ENCODE measurements at places on chromosomes 12 and 14.

GRCh38 chr12:2543801-2544200, 251.0 kb upstream of the FKBP4 start:
- no peaks in the 10 kb centered on the region for H3K27me3 ChIP-seq
- no peaks in the 10 kb centered on the region for H3K36me3 ChIP-seq
- no peak for DNase-seq
- H3K27ac ChIP-seq: no peak overlapping the region
- H3K4me1 ChIP-seq: no peaks in the 10 kb centered on the region

DNA sequence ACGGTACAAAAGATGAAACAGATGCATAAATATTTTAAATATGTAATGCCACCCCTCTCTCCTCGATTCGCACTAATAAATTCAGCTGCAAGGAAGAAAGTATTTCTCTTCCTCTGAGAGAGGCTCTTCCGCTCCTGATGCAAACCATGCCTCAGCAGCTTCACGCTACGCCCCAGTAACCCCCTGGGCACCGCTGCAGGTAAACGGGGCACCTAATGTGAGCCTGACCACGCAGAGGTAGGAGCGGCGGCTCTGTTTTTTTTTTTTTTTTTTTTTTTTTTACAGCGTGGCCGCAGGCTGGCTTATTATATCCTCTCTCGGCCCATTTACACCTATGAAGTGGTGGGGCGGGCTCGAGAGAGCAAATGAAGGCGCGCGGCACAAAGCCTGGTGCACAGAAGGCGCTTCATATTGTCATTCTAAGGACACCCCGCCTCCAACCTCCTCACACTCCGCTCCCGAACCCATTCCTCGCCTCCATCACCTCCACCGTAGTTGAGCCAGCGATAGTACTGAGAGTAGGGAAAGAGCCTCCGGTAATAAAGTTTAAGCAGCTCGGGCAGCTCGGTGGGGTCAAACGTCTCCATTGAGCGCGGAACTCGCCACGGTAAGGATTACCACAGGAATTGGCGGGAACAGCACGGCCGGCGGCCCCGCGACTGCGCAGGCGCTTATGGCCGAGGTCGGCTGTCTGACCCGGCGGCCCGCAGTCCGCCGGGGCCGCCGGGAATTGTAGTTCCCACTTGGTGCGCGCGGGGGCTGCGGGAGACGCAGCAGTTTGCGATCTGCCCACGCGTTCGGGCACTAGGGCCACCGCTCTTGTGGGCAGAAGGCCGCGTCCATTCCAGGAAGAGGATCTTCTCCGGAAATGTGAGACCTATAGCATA, at the start of gene PRIM1:
PRIM1 (minus strand) TSS at position 612 of the 887 bp plus-strand sequence; CDS start at position 587, 25 bp downstream.
- H3K4me1 ChIP-seq: no peaks in the 10 kb centered on the region
- peaks cover 9% of the 10 kb centered on the region for H3K36me3 ChIP-seq
- DNase-seq: peak; percentile 77
- H3K27me3 ChIP-seq: no peaks in the 10 kb centered on the region

DNA sequence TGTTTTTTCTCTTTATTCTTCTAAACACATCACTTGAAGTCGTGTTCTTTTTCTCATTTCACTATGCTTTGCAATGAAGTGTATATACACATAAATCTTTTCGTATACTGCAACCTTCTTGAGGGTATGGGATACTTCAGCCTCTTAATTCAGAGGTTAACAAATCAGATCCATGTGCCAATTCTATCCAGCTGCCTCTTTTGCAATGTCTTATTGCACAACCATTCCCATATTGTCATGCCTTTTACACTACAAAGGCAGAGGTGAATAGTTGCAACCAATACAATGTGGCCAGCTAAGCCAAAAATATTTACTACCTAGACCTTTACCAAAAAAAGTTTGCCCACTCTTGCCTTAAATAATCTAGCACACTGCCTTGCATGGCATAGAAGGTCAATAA, 224.5 kb upstream of the FOXG1 start:
- no peaks in the 10 kb centered on the region for H3K4me1 ChIP-seq
- H3K4me3 ChIP-seq: no peak overlapping the region
- H3K36me3 ChIP-seq: no peaks in the 10 kb centered on the region
- H3K27ac ChIP-seq: no peak overlapping the region

GRCh38 chr12:7835116-7835515, 37.6 kb downstream of the SLC2A14 start:
- H3K36me3 ChIP-seq: no peaks in the 10 kb centered on the region
- DNase-seq: no peak
- no peaks in the 10 kb centered on the region for H3K4me1 ChIP-seq
- H3K4me3 ChIP-seq: no peak overlapping the region
- H3K27ac ChIP-seq: no peak overlapping the region
- H3K27me3 ChIP-seq: no peaks in the 10 kb centered on the region

DNA sequence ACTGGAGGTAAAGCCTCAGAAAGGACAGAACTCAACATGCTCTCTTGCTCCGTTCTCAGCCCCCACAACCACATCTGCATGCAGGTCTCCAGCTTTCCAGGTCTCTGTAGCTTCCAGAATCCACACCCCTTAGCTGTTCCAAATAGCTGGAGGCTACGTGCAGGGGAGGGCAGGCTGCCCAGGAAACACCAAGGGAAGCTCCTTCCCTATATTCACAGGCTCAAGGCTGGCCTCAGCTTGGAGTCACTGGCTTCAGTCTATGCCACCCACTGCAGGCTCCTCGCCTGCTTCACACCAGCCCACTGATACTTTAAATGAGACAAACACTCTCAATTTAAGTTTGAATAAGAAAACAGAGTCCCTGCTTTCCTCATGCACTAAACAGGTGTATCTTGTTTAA, 73.3 kb downstream of the ASCL4 start:
- H3K36me3 ChIP-seq: no peaks in the 10 kb centered on the region
- DNase-seq: no peak
- H3K4me1 ChIP-seq: no peaks in the 10 kb centered on the region
- no peak overlapping the region for H3K27ac ChIP-seq
- H3K27me3 ChIP-seq: peaks cover 3% of the 10 kb centered on the region

GRCh38 chr12:82625523-82625922, 61.2 kb upstream of the TMTC2 start:
- no peaks in the 10 kb centered on the region for H3K4me1 ChIP-seq
- H3K36me3 ChIP-seq: no peaks in the 10 kb centered on the region
- H3K27me3 ChIP-seq: no peaks in the 10 kb centered on the region

- no peak for DNase-seq
- H3K36me3 ChIP-seq: no peaks in the 10 kb centered on the region
- no peaks in the 10 kb centered on the region for H3K27me3 ChIP-seq
- H3K27ac ChIP-seq: no peak overlapping the region
- peaks cover 45% of the 10 kb centered on the region for H3K4me1 ChIP-seq
These were observed 1038.3 kb downstream of the BCL11B start for GRCh38 chr14:98233656-98234055.

DNA sequence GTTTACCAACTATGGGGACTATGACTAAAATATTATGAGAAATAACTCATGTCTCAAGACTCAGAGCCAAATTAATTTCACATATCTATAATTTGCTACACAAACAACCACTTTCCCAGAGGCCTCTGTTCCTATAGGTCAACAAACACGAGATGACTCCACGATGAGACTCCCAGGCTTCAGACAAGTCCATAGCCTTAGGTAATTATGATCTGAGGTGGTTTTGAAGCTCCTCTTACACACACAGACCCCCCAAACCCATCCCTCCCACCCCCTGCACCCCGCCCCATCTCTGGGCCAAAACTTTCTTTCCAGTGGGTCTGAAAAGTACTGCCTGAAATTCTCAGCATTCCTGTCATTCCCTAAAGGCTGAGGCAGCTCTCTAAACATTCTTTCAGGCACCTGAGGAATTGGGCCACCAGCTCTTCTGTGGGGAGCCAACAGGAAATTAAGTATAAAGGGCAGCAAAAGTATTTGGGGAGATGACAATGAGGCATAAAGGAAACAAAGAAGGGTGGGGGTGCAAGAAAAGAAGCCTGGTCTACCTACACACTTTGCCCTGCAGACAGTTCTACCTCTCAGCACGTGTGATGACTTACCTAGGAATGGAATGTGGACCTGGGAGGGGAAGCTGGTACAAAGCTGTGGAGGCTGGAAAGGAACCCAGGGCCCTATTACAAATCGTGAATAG, 143.6 kb downstream of the PAWR start:
- DNase-seq: no peak
- no peaks in the 10 kb centered on the region for H3K36me3 ChIP-seq
- H3K4me1 ChIP-seq: no peaks in the 10 kb centered on the region
- no peak overlapping the region for H3K27ac ChIP-seq
- no peak overlapping the region for H3K4me3 ChIP-seq

DNA sequence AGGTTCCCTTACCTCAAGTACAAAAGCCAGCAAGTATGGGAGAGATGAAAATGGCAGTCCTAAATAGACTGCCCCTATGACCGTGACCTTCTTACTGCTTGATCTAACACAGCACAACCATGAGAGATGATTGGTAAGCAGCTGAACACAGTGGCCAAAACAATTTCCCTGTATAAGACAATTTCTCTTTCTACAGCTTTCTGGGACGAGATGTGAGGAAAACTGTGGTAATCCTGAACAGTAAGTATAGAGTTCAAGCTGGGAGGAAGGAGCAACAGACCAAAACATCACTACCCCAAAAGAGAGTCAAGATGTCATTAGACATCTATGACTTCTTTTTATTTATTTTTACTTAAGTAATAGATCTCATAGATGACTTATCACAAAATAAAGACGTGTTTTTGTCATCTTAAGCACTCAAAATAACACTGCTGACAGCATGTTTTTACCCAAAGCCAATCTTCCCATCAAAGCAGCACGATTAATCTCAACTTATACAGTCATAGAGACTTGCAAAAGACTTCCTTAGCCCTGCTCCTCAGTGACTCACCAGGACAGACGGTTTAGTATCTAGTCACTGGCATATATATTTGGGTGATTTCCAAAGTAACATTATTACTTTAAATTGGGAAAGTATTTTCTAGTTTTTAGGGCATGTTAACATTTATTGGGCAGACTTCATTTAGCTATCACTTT, 3.7 kb downstream of the TMEM52B start:
- H3K27ac ChIP-seq: no peak overlapping the region
- DNase-seq: no peak
- no peak overlapping the region for H3K4me3 ChIP-seq
- H3K27me3 ChIP-seq: no peaks in the 10 kb centered on the region
- H3K4me1 ChIP-seq: no peaks in the 10 kb centered on the region

- H3K4me3 ChIP-seq: no peak overlapping the region
- H3K36me3 ChIP-seq: no peaks in the 10 kb centered on the region
- H3K27me3 ChIP-seq: no peaks in the 10 kb centered on the region
- H3K27ac ChIP-seq: no peak overlapping the region
These were observed 515.7 kb downstream of the MED13L start for GRCh38 chr12:115761784-115762183.

DNA sequence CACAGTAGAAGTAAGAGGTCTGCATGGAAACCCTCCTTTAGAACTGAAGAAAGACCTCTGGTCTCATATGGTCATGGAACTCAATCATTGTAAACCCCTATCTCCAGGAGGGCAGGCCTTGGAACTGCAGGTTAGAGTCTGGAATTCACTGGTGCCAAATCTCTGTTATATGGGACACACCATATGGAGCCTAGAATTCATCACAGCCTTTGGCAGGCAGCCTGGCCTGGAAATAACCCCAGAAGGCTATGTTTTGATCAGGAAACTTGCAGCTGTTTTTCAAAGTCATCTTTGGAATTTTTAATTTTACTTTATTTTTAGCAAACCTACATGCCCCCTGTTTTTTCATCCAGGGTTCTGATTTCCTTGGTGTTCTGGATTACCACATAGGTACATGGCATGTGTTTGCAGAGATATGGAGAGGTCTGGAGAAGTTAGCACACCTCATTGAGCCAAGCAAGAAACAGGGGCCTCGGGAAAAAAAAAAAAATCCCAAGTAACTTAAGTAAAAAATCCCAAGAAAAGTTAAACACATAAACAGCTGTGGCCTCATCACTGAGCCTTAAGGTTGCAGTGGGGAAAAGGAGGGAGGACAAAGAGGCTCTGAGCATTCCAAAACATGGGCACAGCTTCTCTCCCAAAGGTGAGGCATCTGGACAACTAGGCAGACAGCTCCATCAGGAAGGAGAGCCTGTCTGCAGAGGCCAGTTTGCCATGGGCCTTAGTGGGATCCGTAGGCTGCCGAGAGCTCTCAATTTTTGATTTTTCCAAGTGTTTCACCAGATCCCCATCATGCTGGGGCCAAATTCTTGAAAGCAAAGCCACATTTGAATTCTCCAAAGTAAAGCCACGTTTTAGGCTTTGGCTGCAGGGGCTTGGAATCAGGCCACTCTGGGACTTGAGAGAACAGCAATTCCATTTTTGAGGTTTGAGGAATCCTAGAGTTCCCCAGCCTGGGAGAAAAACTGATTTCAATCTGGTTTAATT, 339.6 kb upstream of the TBX3 start:
- no peaks in the 10 kb centered on the region for H3K36me3 ChIP-seq
- H3K4me3 ChIP-seq: no peak overlapping the region
- no peak overlapping the region for H3K27ac ChIP-seq
- DNase-seq: no peak
- no peaks in the 10 kb centered on the region for H3K4me1 ChIP-seq
- no peaks in the 10 kb centered on the region for H3K27me3 ChIP-seq

DNA sequence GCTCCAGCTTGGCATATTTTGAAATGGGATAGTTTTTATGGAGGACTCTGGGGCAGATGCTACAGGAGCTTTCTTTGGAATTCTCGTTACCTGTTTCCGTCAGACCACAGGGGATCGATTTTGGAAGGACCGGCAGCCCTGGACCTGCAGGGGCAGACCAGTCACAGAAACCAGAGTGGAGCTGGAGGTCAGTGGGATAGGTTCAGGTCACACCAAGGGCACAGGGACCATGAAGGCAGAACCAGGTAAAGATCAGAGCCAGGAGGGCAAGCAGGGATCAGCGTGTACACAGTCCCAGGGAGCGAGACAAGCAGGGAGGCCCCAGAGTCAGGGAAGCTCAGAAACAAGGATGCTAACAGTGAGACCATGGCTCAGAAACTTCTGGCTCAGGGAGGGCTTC, 45.5 kb downstream of the TSPAN11 start:
- H3K27ac ChIP-seq: no peak overlapping the region
- no peaks in the 10 kb centered on the region for H3K36me3 ChIP-seq
- no peak overlapping the region for H3K4me3 ChIP-seq
- no peak for DNase-seq
- H3K27me3 ChIP-seq: no peaks in the 10 kb centered on the region
- no peaks in the 10 kb centered on the region for H3K4me1 ChIP-seq

DNA sequence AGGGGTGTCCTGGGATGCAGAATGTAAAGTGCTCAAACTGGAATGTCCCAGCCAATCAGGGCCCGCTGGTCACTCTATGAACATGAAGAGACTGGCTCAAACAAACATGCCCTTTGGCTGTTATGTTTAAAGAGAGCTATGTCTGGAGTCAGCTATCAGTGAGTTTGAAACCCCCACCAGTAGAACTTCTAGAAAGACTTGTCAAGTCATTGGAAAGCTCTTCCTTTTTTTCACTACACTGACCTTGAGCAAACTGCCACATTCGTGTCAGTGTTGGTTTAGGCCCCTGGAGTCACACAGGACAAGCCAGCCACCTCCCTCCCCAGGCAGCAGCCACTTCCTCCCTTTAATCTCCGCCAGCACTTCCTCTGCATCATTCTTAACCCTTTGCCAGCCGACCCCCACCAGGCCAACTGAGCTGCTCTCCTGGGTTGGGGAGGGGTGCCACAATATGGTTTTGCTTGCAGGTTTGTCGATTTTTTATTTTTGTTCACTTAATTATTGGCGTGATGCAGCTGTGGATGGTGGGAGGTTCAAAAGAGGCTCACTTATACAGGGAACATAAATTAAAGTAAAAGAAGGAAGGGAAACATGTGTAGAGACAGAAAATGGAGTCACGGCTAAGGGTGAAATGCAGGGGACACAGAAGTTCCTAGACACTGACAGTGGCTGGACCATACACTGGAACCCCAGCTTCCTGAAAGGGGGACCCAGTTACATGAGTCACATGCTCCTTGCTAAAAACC, 25.3 kb downstream of the CMKLR1 start:
- H3K4me3 ChIP-seq: peak overlapping the region; percentile 5
- no peaks in the 10 kb centered on the region for H3K27me3 ChIP-seq
- peak; percentile 34 for DNase-seq
- H3K4me1 ChIP-seq: peaks cover 23% of the 10 kb centered on the region
- peak overlapping the region; percentile 14 for H3K27ac ChIP-seq
